HFFc6 (cell line): ENCODE measurements at places on chromosomes 7 and 10.

DNA sequence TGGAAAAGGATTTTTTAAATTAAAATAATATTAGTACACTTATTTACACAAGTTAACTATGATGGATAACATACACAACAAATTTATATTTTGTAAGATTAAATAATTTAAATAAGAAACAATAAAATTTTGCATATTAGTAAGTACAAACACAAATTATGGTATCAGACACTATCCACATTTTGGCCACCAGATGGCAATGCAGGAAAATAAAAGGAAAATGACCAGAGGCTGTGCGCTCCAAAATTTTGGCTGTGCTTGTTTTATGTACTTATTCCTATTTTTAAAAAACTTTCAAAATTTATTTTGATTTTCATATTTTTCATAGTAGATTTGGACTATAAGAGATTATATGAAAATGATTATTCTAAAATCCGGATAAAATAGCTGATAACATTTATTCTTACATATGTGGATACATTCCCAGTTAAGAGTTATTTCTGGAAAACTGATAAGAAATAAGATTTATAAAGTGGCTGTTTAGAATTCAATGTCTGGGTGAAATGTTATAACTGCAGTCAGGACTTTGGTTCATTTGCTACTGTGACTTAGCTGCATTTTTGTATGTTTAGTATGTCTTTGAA lies 274.7 kb upstream of the HGF start:
- DNase-seq, result peak; percentile 55

DNA sequence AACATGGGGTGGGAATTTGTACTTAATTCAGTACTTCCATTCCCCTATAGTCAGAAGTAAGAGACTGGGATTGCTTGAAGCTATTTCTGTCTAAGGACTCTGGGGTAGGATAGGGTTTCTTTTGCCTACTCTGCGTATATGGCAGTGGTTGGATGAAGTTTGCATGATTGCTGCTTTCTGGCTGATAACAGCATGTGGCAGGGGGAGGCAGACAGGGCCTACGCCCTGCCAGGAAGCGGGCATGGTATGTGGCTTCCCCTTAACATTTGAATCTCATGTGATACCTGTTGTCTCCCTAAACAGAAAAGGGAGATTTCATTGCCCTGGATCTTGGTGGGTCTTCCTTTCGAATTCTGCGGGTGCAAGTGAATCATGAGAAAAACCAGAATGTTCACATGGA lies 57.1 kb downstream of the TACR2 start:
- DNase-seq, result no peak

DNA sequence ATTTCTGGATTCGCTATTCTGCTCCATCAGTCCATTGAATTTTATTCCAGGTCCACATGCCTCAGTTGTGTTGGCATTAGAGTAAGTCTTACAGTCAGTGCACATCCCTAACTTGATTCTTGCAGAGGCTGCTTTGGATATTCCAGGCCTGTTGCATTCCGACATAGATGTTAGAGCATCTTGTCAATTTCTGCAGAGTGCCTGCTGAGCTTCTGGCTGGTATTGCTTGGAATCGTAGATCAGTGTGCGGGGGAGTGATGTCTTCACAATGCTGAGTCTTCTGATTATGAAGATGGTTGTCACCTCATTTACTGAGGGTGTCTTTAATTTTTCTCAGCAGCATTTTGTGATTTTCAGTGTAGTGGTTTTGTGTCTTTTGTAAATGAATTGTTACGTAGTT lies 45.2 kb downstream of the INPP5A start:
- no peak for DNase-seq

- no peak for DNase-seq
Measured at GRCh38 chr10:53744746-53745145, 972.2 kb upstream of the MBL2 start.

DNA sequence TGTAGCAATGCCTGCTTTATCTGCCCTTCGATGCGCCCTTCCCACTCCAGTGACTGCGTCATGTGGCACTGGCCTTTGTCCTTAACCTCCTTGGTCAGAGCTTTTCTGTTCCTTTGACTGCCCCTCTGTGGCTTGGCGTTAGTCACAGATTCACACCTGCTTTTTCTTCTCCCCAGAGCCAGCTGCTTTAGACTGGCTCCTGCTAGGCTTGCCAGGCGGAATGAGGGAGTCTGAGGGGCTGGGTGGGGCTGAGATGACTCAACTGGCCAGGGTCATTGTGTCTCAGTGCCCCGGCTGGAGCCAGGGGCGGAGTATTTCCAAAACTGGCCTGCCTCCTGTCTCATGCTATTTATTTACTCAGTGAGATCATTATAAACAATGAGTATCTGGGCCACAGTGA lies 194.1 kb downstream of the EMX2 start:
- DNase-seq, result no peak
